Calu3 (cell line): ENCODE measurements at places on chromosomes 4 and X. TPM values are rescaled to one million over a fixed set of nuclear protein-coding genes. Genes with fewer than 3 reads are reported as not detected.
A peak's percentile ranks its signal among the peaks of the same experiment; 100 is the strongest.

DNA sequence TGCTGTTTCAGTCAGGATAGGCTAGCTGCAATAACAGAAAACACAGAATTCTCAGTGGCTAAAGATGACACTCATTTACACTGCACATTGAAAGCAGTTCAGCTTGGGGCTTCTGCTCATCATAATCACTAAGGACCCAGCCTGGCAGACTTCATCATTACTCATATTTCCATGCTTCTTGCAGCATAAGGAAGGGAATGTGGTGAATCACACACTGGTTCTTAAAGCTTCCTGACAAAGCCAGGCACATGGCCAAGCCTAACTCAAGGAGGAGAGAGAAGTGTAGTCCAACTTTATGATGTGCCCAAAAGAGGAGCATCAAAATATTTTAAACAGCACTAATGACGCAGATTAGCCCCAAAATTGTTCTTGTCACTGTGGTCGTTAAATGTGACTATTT, 186.5 kb downstream of the BANK1 start:
- no peaks in the 10 kb centered on the region for H3K36me3 ChIP-seq
- peak; percentile 55 for DNase-seq
- no peak overlapping the region for H3K27ac ChIP-seq
- H3K4me3 ChIP-seq: no peak overlapping the region
- no peaks in the 10 kb centered on the region for H3K27me3 ChIP-seq

GRCh38 chrX:115372152-115372551, 82.6 kb downstream of the LUZP4 start:
- H3K27me3 ChIP-seq: no peaks in the 10 kb centered on the region
- no peaks in the 10 kb centered on the region for H3K36me3 ChIP-seq
- H3K27ac ChIP-seq: no peak overlapping the region
- peaks cover 11% of the 10 kb centered on the region for H3K4me1 ChIP-seq

Gene VAMP7
- 30.3 and 40.4 TPM in 2 replicates for total RNA-seq

DNA sequence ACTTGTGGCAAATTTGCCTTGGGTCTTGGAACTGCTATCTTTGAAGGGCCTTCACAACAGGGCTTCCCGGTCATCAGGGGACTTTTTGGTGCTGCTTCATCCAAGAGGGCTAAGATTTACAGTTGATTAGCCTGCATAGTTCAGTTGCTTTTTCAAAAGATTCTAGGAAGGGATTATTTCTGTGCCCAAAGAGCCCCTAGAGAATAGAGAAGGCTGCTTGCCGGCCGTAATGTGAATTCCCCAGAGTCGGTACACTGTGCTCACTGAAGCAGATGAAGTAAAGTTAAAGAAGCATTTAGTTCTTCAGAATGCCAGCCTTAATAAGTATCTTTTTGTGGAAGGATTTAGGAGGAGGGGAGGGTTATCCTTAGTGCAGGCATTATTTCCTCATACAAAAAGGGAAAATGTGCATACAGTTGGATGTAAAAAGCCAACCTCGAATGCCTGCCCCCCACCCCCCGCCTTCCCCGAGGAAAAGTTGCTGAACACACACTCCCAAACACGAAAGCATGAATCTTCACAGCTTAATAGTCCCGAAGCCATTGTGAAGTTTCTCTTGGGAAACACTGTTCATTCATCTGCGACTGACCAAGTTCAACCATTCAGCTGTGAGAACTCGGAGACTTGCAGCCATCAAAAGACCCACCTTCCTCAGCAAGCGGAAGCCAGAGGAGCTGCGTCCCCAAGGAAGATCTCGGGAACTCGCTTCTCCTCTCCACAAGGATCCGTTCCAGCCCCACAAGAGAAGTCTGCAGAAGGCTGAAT, 47.6 kb downstream of the ANOS1 start:
- no peak for DNase-seq
- no peaks in the 10 kb centered on the region for H3K36me3 ChIP-seq
- peaks cover 31% of the 10 kb centered on the region for H3K27me3 ChIP-seq
- no peaks in the 10 kb centered on the region for H3K4me1 ChIP-seq
- H3K27ac ChIP-seq: no peak overlapping the region
- H3K4me3 ChIP-seq: no peak overlapping the region

- H3K27ac ChIP-seq: no peak overlapping the region
- no peak for DNase-seq
- no peaks in the 10 kb centered on the region for H3K36me3 ChIP-seq
These were observed 769.8 kb upstream of the NDST4 start for GRCh38 chr4:115883231-115883630.

GRCh38 chrX:97158269-97158668, 274.6 kb downstream of the RPA4 start:
- peaks cover 22% of the 10 kb centered on the region for H3K4me1 ChIP-seq
- H3K36me3 ChIP-seq: no peaks in the 10 kb centered on the region
- H3K27me3 ChIP-seq: no peaks in the 10 kb centered on the region

DNA sequence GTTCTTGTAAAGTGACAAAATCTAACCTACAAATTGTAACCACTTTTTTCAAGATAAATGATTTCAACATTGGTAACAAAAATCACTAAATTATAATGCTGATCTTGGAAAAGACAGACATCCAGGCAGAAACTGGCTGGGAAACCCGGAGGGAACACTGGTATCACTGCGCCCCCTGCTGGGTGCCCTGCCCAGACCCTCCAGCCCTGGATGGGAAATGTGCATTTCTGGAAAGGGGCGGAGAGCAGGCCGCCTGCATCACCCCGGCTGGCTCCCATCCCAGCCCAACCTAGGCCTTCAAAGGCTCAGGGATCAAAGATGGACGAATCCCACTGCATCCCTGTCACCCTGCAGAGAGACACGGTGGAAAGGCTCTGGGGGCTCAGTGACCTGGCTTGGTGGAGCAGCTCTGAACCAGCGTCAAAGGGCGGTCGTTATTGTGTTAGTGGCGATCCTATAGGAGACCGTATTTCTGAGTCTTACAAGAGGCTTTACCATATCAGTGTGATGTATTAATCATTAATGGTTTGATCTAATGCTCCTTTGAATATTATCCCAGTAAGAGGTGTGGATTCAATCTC, 37.3 kb downstream of the ACOX3 start:
- H3K4me1 ChIP-seq: no peaks in the 10 kb centered on the region
- H3K36me3 ChIP-seq: peaks cover 10% of the 10 kb centered on the region
- H3K4me3 ChIP-seq: no peak overlapping the region
- no peaks in the 10 kb centered on the region for H3K27me3 ChIP-seq
- DNase-seq: peak; percentile 83

Gene C4orf36
- 1.7 and 1.9 TPM in 2 replicates for total RNA-seq

Gene PPP1R2C
- not detected in 2 replicates for total RNA-seq

- H3K27me3 ChIP-seq: no peaks in the 10 kb centered on the region
- DNase-seq: no peak
- peaks cover 6% of the 10 kb centered on the region for H3K4me1 ChIP-seq
These were observed 203.3 kb upstream of the JADE1 start for GRCh38 chr4:128606173-128606572.

Gene CT83
- 30.5 and 35.2 TPM in 2 replicates for total RNA-seq

DNA sequence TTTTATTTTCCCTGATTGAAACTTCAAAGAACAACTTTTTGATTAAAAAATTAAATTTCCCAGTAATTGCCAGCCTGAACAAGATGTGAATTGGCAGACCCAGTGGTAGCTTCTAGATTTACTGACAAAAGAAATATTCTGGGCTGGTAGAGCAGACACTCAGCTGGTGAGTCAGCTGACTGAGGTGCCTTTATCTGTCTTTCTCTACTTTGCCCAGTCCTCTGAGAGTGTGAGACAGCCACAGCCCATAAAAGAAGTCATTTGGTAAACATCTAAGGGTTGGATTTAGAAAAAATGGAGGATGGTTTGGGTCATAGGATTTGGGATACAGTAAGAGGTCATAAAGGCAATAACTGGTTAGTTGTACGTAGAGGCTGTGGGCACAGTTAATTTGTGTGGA, 54.5 kb downstream of the CCSER1 start:
- no peak overlapping the region for H3K4me3 ChIP-seq
- no peaks in the 10 kb centered on the region for H3K27me3 ChIP-seq
- H3K36me3 ChIP-seq: no peaks in the 10 kb centered on the region
- peaks cover 42% of the 10 kb centered on the region for H3K4me1 ChIP-seq
- no peak for DNase-seq

DNA sequence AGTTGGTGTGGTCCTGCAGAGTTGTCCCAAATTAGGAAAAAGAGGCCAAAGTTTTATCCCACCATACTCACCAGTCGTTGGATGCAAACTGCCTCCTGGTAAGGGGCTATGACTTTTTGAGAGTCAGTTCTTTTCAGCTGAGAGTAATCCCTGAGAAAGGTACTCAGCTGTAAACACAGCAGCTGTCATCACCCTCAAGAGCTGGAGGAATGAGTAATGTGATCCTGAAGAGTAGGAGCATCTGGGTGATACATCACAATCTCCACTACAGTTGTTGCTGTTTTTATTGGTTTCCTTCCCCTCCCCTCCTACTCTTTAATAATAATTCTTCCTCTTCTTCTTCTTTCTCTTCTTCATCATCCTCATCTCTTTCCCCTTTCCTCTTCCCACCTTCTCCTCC, 5.7 kb downstream of the MAGEE1 start:
- no peaks in the 10 kb centered on the region for H3K4me1 ChIP-seq
- no peak for DNase-seq
- H3K27ac ChIP-seq: no peak overlapping the region
- H3K36me3 ChIP-seq: peaks cover under 1% of the 10 kb centered on the region

DNA sequence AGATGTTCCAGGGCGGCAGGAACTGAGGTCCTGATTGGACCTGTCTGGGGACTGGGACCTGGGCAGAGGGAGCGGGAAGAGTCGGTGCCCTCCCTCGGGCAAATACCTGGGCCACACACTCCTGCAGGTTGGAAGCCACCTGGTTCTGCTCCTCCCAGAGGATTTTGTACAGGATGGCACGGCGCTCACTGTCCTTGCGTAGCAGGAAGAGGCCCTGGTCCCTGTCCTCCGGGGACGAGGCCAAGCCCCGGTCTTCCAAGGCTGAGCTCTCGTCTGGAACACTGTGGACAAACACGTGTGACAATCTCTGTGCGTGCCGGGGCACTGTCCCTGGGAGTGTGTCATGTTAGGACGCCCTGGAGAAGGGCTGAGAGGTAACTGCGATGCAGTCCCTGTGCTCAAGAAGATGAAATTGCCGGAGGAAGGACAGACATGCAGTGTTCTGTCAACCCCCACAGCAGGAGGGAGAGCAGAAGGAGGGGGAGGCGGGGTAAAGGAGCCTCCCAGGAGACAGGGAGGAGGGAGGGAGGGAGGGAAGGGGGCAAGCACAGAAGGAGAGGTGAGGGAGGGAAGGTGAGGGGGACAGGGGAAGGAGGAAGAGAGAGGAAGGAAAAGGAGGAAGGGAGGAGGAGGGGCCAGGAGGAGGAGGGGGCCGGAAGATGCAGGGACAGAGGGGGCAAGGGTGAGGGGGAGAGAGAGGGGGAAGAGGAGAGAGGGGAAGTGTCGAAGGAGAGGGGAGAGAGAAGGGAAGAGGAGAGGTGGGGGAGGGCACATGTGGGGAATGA, 29.0 kb downstream of the PDHA1 start:
- H3K4me3 ChIP-seq: peak overlapping the region; percentile 45
- DNase-seq: no peak
- no peak overlapping the region for H3K27ac ChIP-seq
- no peaks in the 10 kb centered on the region for H3K27me3 ChIP-seq

GRCh38 chrX:104806346-104806745, 240.3 kb downstream of the IL1RAPL2 start:
- H3K36me3 ChIP-seq: no peaks in the 10 kb centered on the region
- no peak overlapping the region for H3K27ac ChIP-seq
- H3K4me3 ChIP-seq: no peak overlapping the region
- no peak for DNase-seq

Gene ANXA5
- total RNA-seq: 246 and 273 TPM in 2 replicates

GRCh38 chr4:8587469-8588195, 4.9 kb upstream of the CPZ start:
- H3K27me3 ChIP-seq: peaks cover 73% of the 10 kb centered on the region
- no peak for DNase-seq
- H3K27ac ChIP-seq: no peak overlapping the region
- no peaks in the 10 kb centered on the region for H3K4me1 ChIP-seq
- no peaks in the 10 kb centered on the region for H3K36me3 ChIP-seq
- no peak overlapping the region for H3K4me3 ChIP-seq
